ENCODE measurements at places on chromosomes 16 and 17. TPM values are rescaled to one million over a fixed set of nuclear protein-coding genes. Genes with fewer than 3 reads are reported as not detected.

DNA sequence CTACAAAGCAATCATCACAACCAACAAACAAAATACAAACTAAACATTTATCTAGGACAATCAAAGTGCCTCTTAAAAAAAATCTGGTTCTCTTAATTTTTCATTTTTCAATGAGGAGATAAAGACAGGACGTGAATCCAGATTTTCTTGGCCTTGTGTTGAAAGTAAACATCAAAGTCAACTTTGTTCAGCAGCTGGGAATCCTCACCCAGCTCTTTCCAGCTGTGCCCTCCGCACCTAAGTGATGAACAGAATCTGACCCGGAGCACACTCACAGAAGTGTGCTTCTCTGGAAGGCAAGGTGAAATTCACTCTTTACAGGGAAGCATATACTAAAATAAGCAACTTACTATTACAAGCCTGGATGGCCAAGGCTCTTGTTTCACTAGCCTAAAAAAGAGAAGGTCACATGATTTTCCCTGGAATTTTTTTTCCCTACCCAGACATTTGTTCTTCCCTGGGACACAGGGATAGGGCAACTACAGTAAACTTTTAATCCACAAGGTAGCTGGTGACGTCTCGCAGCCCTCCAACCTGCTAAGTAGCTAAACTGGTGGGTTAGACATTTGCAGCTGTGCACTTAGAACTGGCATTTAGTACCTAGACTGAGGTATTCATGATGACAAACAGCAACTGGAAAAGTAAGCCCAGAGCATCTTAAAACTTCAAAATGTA lies 3.2 kb downstream of the WIPI1 start:
- no peak for DNase-seq

GRCh38 chr16:70162041-70162451 lies 11.5 kb upstream of the CLEC18C start:
- no peak for DNase-seq

DNA sequence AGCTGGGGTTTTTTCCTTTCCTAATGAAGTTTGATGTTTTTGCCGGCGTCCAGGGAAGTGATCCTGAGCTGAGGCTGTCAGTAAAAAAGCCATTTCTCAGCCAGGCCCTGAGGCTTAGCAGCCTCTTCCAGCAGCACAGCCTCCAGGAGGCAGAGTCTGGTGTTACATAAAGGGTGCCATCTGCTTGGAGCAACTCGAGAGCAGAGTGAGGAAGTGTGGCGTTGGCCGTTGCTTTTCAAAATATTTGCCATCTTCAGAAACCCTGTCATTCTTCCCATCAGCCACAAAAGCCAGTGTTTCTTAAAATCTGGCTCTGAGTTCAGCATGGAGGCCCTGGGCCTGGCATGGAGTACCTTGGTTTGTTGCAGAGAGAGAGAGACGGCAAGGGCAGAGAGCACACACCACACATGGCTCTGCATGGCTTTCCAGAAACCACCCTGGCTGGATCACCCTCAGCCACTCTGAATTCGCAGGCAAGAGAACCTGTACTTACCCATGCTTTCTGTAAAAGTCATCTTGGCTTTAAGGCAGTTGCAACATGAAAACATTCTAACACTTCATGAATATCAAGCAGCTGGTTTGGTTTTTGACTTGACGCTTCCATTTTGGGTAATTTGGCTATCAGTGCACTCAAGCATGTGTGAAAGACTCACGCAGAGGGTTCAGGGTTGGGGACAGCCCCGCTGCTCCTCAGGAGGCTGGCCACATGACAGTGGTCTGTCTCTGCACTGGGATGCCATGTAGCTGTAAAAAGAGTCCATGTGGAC lies 21.0 kb downstream of the PMM2 start:
- no peak for DNase-seq

- peak; percentile 42 for DNase-seq
These were observed 174.3 kb upstream of the TNRC6C start for GRCh38 chr17:77783991-77784820.

GRCh38 chr16:84509032-84509950 lies 4.8 kb upstream of the MEAK7 start:
- no peak for DNase-seq

- DNase-seq: no peak
These were observed 309.6 kb downstream of the KCNJ2 start for GRCh38 chr17:70478902-70479301.

- no peak for DNase-seq
These were observed 230.7 kb downstream of the IRX3 start for GRCh38 chr16:54055864-54056263.

GRCh38 chr16:53915452-53916160 lies 211.7 kb downstream of the FTO start:
- no peak for DNase-seq

GRCh38 chr17:73482251-73482716 lies 162.0 kb downstream of the SDK2 start:
- DNase-seq: no peak

DNA sequence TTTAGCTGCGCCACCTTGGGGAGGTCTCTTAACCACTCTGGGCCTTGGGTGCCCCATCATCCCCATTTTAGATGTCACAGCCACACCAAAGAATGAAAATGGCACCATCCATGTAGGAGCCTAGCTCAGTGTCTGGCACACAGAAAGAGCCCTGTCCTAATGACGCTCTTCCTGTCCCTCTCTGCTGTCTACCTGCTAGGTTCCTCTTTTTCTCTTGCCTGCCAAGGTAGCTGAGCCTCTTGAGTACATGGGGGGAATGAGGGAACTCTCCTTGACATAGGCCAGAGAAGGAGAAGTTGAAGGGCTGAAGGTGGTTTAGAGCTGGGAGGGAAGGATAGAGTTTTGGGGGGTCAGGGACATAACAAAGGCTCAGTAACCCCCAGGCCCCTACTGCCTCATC lies 1.8 kb downstream of the RUNDC3A start:
- DNase-seq: no peak

DNA sequence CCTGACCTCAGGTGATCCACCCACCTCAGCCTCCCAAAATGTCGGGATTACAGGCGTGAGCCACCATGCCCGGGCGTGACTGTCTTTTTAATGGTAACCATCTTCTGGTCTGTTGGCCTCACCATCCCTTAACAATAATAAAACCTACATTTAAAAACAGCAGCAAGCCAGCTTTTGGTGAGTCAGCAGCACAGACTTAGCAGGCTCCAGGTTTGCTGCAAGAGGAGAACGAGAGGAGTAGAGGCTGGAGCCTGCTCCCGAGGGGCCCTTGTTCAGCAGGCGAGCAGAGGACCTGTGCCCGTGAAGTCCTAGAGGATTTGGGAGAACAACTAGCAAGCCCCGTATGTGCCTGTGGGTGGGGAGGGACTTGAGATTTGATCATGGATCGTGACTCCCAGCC lies 35.7 kb downstream of the MYH13 start:
- no peak for DNase-seq

- no peak for DNase-seq
These were observed 4.0 kb upstream of the BAIAP2 start for GRCh38 chr17:81030741-81031565.

- DNase-seq: no peak
These were observed 12.7 kb downstream of the ASIC2 start for GRCh38 chr17:33280162-33280943.

- DNase-seq: no peak
These were observed 208.2 kb upstream of the MYOCD start for GRCh38 chr17:12457493-12457892.

DNA sequence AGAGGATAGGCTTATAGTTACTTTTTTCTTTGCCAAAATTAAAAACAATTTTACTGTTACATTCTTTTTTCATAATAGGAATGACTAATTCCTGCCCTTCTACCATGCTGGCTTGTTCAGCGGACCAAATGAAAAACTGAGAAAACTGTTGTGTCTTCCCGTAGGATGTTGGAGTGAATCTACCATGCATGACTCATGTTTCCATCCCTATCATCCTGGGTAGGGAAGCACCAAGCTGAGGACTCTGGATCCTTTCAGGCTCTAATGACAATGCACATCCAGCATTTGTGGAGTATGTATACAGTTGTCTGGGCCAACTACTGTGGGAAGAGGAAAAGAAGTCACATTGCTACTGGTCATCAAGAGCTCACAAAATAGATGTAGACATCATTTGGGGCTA lies 41.1 kb upstream of the DHX8 start:
- no peak for DNase-seq

- DNase-seq: peak; percentile 87
These were observed 15.0 kb downstream of the ZNF213 start for GRCh38 chr16:3149630-3150345.

Gene C17orf50
- not detected for total RNA-seq

Gene TNFRSF13B
- total RNA-seq: not detected

Gene MAZ
- 124 TPM for total RNA-seq

Gene MINK1
- 111 TPM for total RNA-seq

Gene PIRT
- total RNA-seq: 2.0 TPM

Gene GDPD3
- total RNA-seq: 9.1 TPM

Gene FAM20A
- total RNA-seq: not detected

Gene CPPED1
- total RNA-seq: 44.4 TPM

Gene RUNDC3A
- 14.9 TPM for total RNA-seq

All from Peyer's patch (tissue), 4 donors.